Kidney epithelial cell (primary cell): ENCODE measurements at places on chromosomes 1 and 21. TPM values are rescaled to one million over a fixed set of nuclear protein-coding genes. Genes with fewer than 3 reads are reported as not detected.

- no peak for DNase-seq
These were observed 18.1 kb downstream of the KNCN start for GRCh38 chr1:46533179-46533864.

DNA sequence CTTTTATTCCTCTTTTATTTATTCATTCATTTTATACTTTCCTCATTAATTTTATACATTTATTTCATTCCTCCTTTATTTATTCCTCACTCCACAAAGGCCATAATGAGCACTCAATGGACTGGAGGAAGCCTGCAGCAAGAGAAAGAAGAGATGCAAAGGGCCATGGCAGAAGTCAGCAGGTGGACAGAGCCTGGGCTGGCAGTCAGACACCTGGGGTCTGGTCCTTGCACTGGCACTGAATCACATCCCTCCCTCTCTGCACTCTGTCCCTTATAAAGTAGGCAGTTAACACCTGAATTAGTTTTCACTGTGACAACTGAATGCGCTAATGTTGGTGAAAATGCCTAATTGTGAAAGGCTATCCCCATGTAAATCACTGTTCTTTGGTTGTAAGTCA is 38.6 kb downstream of the FAM78B start:
- DNase-seq: no peak

DNA sequence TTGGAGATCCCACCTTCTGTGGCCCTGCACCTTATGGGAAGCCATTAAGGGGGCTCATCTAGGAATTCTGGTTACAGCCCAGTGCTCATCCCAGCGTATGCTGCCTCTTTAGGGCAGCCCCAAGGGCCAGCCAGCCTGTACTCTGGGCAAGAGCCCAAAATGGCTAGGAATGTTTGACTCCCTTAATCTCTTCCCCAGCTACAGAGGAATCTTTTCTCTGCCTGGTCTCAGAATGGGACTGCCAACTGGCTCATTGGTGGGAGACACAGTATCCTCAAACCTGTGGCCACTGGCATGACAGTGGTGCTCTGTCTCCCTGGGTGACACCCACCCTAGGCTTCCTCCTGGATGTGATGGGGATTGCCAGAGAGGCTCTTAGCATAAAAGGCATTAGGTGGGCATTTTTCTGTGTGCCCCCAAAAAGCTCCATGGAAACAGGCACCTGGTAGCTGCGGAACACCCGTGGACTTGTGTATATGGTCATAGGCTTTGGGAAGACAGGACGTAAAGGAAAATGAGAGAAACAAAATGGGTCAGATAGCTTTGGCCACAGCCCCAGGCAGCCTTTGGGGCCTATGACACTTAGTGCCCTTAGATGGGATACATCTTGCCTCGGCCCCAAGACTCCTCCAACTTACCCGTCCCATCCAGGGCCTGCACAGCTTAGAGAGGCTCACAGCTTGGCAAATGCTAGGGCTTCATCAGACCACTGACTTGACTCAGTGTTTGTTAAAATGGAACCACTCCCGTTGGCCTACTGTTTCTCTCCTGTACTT is 6.9 kb downstream of the TMEM81 start:
- DNase-seq: no peak

DNA sequence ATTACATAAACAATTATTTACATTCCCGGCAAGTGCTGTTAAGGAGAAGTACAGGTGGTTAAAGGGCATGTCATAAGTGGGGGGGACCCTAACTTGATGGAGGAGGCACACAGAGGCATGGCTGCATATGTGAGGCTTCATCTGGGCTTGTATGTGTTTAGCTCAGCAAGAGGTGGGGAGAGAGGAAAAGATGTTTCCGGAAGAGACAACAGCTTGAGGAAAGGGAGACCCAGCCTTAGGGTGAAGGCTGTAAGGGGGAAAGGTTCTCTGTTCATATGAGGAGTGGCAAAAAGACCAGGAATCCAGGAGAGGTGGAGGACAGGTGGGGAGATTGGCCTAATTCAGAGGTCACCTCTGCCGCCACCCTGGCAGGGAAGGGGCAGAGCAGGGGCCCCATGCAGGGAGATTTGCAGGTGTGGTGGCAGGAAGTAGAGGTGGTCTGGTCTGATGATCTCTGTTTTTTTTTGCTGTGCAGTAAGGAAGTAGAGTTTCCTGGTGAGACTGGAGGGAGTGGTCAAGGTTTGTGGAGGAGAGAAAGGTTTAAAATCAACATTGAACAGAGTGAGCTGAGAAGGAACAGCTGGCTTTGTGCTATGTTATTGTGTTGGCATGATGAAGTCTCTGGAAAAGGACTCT is 9.0 kb downstream of the TRAF5 start:
- DNase-seq: no peak

- no peak for DNase-seq
These were observed 78.7 kb upstream of the TINAGL1 start for GRCh38 chr1:31497601-31498000.

Gene MKNK1
- total RNA-seq: 22.6 and 25.3 TPM in 2 replicates
